ENCODE measurements at places on chromosomes 12 and 14.
A peak's percentile ranks its signal among the peaks of the same experiment; 100 is the strongest.

DNA sequence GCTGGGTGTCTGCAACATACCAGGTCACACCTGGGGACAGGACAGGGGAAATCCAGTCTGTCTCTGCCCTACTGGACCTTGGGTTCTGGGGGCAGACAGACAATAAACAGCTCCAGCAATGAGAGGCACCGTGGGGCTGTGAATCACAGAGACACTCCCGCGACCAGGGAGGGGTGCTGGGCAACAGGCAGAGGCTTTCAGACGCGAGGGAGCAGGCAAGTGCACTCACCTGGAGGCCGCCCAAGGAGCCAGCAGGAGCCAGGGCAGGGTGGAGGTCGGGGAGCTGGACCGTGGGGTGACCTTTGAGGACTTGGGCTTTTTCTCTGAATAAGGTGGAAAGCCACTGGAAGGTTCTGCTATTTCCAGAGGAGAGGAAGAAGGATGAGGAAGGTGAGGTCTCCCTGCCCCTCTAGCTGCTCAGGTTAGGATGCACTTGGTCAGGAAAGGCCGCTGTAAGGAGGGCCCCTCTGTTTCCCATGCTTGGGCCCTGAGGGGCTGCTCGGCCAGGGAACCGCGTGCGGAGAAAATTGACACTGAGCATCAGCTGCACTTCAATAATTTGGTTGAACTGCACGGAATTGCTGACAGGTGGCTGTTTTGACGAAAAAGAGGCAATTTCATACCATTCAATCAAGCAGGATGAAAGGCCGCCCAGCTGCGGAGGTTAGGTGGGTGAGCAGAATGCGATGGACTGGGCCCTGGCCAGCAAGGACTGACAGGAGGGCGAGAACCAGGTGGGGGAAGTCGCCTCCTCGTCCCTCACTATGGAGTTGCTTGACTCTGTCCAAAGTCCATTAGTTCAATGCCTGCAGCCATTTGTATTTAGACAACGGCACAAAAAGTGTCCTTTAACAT lies 42.2 kb downstream of the JAG2 start:
- DNase-seq = no peak

DNA sequence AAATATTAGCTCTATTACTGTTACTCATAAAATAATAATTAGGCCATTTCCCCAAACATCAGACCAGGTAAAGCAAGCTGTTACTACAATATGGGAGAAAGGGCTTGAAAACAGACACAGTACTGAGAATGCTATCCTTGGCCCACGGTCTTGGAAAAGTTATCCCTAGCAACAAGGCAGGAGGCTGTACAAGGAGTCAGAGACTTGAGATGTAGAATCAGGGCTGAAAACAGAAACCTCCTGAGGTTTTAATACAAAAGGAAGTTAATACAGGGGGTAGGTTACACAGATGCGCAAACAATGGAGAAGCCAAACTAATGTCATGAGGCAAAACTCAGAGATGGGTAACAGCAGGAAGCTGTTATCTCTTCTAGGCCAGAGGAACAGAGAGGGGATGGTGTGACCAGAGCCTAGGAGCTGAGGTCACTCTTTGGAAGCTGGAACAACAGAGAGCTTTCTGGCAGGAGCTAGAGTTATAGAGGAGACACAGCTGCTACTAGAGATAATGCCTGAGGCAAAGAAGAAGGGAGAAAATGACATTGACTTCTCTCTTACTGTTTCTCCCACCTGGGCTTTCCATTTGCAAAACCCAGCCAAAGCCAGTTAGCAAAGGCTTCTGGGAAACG lies 248.8 kb downstream of the SUDS3 start:
- DNase-seq = no peak

DNA sequence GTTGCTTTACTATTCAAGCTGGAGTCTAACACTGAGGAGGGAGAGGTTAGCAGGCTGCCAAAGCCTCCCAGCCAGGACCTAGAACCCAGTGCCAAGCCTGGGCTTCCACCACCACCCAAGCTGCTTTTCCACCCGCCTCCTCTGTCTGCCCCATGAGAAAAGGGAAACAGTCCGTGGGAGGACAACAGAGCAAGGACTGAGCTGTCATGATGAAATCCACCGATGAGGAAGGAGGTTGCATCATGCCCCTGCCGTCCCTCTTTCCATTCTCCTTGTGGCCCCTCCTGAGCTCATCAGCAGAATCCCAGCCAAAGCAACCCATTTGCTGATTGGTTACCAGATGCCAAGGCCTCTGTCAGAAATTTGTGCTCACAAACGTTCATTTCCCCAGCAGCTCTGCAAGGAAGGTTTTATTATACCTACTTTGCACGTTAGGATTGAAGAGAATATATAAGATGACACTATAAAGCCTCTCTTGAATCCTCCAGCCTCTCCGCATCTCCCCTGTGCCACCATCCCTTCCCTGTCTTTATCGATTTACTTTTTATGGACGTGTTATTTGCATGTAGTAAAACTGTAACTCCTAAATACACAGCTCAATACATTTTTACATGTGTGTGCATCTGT lies 6.3 kb upstream of the SERPINA1 start:
- DNase-seq = no peak

DNA sequence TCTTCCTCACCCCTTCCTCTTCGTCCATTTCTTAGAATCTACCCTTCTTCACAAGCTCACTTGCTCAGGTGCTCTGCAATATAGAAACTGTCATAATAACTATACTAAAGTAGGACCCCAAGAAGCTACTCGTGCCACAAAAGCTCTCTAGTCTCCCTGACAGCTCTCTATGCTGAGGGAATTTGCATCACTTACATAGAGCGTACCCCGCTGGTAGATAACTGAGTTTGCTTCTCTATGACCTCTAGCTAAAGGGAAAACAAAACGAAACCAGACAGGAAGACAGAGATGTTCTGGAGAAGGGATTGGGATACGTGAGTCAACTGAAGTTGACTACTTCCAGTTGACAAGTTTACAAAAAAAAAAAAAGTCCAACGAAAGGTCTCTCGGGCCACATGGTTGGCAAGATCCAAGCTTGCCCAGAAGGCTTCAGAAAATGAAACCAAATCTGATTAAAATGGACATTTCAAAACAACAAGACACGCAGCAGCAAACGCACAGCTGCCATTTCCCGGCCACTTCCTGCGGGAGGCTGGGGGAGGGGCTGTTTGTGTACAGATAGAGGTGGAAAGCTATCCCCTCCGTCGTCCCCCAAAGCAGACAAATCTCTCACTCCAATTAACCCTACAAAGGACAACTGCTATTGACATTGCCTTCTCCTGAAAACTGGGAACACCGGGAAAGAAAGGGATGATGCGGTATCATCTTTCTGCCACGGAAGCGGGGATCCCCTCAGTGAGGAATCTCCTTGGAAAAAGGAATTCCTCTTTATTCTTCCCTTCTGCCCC lies 1.3 kb downstream of the BAZ2A start:
- peak; percentile 54 for DNase-seq

- DNase-seq = peak; percentile 76
Measured at GRCh38 chr12:52036587-52037171, 14.6 kb upstream of the NR4A1 start.

DNA sequence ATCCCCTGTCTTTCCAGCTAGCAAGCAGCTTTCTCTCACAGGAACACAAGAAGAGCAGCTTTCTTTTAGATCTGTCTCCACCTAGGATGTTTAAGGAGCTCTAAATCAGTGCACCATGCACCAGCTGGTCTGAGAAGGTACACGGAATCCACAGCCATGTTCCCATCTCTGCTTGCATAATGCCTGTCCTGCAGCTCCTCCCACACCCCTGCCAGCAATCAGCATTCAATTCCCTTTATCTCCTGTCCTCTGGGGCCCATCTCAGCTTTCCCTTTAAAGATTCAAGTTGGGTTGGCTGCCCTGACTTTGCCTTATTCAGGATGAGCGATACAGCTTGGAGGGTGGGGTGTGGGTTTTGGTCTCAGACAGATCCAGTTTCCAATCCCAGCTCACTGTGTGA lies 826.3 kb downstream of the BCL11B start:
- DNase-seq = no peak

GRCh38 chr12:111448266-111448830 lies 42.6 kb downstream of the SH2B3 start:
- no peak for DNase-seq

DNA sequence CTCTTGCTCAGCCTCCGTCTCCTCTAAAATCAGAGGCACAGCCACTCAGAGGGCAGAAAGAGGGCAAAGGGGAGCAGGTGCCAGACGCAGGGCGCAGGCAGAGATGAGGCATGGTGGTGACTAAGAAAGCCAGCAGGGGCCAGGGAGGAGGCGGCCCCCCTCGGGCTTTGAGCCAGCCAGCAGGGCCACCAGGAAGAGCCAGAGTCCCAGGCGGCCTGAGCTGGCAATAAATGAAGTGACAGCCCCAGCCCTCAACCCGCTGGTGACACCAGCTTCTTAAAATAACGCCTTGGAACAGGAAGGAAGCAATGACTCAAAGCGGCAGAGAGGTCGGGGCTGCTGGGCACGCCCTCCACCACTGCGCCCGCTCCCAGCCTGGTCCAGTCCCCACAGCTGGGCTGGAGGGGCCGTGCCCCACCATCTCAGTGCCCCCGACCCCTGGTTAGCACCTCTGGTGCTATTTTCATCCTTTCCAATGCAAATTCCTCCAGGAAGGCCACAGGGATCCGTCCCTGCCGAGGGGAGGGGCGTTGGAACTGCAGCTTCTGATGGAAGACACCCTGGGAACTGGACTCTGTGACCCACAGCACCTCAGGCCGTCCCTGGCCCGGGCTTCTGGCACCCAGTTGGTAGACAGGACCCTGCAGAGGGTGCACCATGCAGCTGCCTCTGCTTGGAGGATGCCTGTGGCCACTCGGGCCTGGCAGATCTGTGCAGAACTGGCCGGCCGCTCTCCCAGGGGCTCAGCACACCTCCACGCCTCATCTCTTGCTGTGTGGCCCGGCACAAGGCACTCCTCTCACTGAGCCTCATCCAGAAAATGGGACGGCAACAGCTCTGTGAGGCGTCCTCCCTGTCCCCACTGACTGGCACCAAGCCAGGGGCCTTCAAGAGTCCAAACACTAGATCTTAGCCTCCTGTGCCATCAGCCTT lies 113.7 kb downstream of the NCOR2 start:
- DNase-seq = peak; percentile 56

DNA sequence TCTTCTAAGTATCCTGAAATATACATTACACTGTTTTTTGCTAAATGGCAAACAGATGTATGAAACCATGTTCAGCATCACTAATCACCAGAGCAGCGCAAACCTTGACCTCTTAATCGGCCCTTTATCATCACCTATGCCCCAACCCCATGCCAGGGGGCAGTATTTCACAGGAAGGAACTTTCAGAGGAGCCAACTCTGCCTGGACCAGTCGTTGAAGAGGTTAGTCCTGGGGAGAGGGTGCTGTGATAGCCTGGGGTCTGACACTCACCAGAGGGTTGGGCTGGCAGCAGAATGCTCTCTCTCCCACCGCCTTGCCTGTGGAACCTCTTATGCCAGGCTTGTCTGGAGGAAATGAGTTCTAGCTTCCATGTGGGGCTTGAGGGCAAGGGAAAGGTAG lies 411.7 kb downstream of the TMEM117 start:
- no peak for DNase-seq

DNA sequence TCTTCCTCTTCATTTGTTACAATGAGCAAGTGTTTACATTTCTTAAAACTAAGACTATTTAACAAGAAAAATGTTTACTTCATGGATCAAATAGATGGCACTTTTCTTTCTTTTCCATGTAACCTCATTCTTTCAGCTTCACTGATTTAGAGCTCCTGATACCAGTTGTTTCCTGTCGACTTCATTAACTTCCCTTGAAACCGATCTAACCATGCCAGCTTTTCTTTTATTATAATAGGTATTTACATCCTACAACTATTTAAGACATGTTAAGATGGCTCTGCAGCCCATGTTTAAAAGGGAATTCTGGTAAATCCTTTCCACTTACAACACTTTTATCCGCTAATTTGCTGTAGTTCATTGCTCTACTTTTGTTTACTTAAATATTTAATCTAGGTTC lies 107.3 kb upstream of the DCN start:
- no peak for DNase-seq

- no peak for DNase-seq
Measured at GRCh38 chr12:20474443-20474842, 106.1 kb downstream of the PDE3A start.

GRCh38 chr14:87628129-87628528 lies 364.9 kb downstream of the GALC start:
- DNase-seq = no peak

DNA sequence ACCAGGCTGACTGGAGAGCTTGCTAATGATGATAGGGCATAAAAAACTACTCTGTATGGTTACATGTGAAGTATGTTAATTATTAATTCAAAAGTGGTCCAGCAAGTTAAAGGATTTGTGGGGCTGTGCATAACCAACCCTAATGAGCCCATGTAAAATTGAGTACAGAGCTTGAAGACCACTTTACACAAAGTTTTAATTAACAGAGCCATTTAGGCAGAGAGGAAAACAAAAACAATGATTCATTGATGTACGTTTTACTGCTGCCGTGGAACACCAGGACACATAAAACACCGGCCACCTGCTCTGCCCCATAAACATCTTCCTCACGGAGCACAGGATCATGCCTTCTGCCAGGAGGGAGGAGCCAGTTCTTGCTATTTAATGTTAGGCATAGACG lies 83.5 kb downstream of the RIMBP2 start:
- DNase-seq = no peak

DNA sequence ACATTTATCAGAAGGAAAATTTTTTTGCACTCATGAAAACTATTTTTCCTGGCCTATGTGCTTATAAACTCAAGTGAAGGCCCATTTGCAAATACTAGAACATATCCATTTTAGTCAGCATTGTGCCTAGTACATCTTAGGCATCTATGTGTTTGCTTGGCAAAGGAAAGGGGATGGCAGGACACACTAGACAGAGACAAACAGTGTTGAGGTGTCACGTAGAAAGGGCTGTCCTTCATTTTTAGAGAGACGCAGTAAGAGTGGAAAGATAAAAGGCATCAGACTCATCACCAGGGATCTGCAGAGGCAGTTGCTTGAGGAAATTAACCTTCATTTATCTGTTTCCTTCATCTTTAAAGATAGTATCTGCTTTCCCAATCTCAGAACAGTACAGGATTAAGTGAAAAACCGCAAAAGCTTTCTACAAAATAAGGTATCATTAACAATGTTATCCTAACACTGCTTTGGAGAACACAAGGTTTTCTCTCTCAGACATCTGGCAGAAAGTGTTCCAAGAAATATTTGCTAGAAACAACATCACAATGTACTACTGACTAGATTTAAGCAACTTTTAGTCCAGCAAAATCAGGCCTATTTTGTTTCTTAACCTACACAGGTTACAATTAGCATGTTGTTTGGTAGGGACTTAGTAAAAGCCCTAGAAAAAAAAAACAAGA lies 2.0 kb downstream of the YBX3 start:
- no peak for DNase-seq

- DNase-seq = no peak
Measured at GRCh38 chr14:36507847-36508417, 12.1 kb downstream of the NKX2-1 start.

GRCh38 chr14:101838476-101838875 lies 77.0 kb downstream of the PPP2R5C start:
- no peak for DNase-seq

DNA sequence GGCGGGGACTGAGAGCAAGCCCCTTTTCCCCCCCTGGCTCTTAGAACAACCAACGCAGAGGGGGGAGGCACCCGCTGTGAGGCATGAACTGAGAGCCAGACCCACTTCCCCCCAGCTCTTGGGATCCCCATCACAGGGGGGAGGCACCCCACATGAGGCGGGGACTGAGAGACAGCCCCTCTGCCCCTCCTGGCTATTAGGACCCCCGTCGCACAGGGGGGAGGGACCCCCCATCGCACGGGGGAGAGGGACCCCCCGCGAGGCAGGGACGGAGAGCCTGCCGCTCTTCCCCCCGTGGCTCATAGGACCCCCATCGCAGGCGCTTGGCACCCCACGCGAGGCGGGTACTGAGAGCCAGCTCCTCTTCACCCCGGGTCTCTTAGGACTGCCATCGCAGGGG lies 195.8 kb upstream of the PZP start:
- no peak for DNase-seq

GRCh38 chr12:42541965-42542364 lies 47.6 kb downstream of the PRICKLE1 start:
- DNase-seq = no peak

Measured in stimulated activated CD4-positive, alpha-beta T cell treated with anti-CD3 and anti-CD28 coated beads, TNF-alpha, amount 100 ng/mL, for 24 hours (primary cell).